ENCODE measurements at places on chromosomes 2 and 18.

GRCh38 chr2:234535464-234535863, 38.6 kb upstream of the ARL4C start:
- DNase-seq = no peak

DNA sequence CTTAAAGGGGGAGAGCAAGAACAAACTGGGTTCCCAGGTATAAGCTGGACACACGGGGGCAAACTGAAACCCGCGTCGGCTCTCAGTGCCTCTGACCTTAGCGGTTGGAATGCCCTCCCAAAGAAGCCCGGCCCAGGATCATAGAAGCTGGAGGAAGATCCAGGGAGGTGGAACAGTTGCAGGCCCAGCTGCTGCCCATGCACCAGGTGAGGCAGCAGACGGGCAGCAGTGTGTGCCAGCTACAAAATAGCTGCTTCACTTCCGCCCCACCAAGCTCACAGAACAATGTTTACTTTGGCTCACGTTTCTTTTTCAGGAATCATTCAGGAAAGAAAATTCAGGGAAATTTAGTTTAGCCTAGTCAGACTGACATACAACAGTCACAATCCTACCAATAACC, 3.9 kb upstream of the ERMN start:
- no peak for DNase-seq

DNA sequence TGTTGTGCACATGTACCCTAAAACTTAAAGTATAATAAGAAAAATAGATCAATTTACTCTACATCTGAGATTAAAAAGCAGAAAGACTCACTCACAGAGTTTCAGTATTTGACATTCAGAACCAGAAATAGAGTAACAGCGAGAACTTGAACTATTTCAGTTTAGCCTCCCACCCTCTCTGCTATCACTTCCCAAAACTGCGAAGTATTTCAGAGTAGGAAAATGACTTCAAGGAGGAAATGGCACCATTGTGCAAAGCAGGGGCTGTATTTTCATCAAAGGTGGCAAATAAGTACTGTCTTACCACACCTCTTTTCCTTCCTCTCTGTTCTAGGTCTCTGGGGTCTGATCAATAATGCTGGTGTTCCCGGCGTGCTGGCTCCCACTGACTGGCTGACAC, 13.6 kb downstream of the DHRS9 start:
- DNase-seq = no peak

DNA sequence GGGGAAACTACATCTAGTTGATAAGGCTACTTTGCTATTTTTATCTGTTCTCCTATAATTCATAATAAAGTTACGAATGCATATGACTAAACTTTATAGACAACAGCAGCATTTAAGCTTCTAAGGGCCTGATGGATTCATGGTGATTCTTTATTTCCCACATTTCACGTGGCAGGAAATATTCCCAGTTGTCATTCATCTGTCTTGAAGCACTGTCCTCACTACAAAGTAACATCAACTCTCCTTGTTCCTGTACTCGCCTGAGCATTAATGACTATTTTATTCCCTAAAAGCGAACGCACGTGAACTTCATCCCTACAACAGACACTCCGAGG, 2.6 kb downstream of the SATB2 start:
- DNase-seq = no peak

All from SJSA1 (cell line).